Stimulated activated CD4-positive, alpha-beta T cell treated with anti-CD3 and anti-CD28 coated beads, Interleukin-12 subunit alpha, Interleukin-12 subunit beta, amount 100 ng/mL, for 24 hours (primary cell): ENCODE measurements at places on chromosomes 12 and 14.

DNA sequence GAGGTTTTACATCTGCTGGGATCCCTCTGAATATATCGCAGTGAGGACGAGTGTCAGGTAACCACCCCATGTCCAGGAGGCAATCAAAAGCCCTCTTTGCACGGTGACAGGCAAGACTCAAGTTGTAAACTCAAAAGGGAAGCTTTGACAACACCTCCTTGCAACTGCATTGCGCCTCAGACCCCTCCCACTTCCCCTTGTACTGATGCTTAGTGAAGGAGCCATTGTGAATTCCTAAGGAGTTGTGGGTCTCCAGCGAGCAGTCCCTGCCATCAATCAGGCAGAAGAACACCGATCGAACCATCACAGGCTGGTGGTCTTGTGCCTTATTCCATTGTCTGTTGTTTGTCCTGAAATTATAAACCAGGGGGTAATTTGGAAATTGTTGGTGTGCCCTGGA lies 112.6 kb downstream of the CCDC60 start:
- DNase-seq = no peak

DNA sequence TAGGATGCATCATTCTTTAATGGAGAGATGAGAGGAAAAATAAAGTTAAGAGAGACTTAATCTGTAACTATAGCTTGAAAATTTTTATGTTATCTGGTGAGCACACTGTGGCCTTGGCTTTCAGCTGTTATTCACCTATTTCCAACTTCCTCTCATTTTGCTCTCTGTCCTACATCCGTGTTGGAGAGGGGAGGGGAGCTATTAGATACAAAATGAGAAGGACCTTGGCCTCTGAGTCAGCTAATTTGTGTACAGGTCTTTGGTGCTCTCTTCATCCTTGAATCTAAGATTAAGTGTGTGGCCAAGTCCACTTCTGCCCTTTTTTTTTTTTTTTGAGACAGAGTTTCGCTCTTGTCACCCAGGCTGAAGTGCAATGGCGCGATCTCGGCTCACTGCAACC lies 887 bp upstream of the APOBEC1 start:
- no peak for DNase-seq

DNA sequence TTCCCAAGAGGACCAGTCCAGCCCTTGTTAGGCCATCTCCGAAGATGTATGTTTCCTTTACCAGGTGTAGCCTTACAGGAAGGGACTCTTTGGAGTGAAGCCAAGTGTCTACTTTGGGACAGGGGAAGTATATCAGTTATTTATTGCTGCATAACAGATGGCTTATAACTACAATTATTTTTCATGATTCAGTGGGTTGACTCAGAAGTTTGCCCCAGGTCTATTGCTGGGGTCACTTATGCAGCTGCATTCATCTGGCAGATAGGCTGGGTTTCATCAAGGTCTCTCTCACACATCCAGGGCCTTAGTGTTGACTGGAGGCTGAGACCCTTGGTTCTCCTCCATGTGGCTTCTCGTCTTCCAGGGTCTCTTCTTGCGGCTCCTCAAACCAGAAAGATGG lies 170.1 kb downstream of the NRXN3 start:
- no peak for DNase-seq

DNA sequence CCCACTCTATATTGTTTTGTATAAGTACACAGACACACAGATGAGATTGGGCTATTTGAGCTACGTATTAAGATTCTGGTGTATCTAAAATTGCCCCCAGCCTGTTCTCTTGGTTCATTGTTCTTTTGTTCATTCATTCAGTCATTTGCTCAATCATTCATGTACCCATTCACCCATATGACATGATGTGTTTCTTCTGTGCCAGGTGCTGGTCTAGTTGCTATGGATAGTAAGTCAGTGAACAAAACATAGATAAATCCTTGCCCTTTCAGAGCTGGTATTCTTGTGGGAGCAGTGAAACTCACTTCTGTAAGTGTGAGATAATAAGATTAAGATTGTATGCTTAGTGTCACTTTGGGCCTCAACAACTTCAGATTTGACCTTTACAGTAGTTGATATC lies 191.3 kb downstream of the TMTC2 start:
- no peak for DNase-seq

DNA sequence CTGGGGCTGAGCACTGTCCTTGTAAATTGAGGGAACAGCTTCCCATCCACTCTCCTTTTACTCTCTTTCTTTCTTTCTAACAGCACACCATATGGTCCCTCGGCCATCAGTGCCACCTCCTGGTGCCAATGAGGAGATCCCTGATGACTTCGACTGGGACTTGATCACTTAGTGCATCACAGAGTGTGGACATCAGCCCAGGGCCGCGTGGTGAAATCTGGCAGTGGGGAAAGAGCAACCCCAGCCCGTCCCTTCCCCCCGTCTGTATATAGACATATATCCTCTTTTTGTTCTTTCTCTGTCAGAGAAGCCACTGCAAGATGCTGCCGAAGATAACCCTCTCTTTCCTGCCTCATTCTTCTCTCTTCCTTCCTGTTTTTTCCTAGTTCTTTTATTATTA lies 13.5 kb downstream of the C3AR1 start:
- DNase-seq = no peak

- DNase-seq = no peak
Observed at GRCh38 chr12:92827836-92828431, 101.2 kb downstream of the EEA1 start.

DNA sequence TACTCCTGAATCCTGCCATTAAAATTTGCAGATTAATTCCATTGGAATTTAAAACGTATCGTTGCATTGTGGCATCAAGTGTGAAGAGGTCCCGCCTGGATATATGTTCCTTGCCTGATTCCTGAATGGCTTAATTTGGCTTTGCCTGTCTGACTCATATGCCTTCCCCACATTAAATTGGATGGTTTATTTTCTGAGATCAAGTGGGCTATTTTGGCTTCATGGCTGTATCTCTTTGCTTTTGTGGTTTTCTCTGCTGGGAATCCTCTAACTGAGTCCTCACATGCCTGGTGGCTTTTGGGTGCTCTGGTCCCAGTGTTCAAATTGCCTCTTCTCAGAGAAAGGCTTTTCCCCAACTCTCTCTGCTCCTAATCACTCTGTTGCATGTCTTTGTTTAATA lies 127.9 kb upstream of the DYRK2 start:
- no peak for DNase-seq

- no peak for DNase-seq
Observed at GRCh38 chr14:96156804-96157760, 47.6 kb upstream of the BDKRB2 start.

- DNase-seq = no peak
Observed at GRCh38 chr12:84701041-84701440, 211.6 kb downstream of the SLC6A15 start.

GRCh38 chr12:58341791-58342190 lies 400.4 kb downstream of the ATP23 start:
- no peak for DNase-seq

DNA sequence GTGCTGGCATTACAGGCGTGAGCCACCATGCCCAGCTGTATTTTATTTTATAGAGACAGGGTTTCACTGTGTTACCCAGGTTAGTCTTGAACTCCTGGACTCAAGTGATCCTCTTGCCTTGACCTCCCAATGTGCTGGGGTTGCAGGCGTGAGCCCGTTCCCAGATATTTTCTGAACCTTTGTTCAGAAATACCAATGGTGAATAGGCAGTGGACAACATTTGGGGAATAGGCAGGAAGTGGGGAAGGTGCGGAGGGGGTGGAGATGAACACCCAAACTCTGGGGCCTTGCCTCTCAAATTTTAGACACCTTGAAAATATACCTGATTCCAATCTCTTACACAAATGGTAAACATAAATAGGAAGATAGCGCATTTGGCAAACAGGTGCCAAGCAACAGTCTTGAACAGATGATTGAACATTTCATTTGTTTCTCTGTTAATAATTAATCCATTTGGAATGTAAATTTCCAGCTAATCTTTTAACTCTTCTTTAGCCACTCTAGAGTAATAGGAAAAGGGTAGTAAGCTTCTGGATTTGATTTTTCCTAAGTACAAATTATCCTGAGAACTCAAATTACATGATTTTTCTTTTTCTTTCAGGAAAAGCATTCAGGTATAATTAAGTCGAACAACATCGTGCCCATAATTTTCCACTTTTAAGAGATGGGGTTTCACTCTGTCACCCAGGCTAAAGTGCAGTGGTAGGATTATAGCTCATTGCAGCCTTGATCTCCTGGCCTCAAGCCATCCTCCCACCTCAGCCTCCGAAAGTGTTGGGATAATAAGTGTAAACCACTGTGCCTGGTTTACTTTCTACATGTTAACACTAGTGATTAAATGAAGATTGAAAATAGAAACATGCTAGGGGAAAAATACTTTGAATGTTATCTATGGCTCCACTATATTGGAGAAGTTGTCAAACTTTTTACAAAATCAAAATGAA lies 22.9 kb upstream of the RNF34 start:
- no peak for DNase-seq

DNA sequence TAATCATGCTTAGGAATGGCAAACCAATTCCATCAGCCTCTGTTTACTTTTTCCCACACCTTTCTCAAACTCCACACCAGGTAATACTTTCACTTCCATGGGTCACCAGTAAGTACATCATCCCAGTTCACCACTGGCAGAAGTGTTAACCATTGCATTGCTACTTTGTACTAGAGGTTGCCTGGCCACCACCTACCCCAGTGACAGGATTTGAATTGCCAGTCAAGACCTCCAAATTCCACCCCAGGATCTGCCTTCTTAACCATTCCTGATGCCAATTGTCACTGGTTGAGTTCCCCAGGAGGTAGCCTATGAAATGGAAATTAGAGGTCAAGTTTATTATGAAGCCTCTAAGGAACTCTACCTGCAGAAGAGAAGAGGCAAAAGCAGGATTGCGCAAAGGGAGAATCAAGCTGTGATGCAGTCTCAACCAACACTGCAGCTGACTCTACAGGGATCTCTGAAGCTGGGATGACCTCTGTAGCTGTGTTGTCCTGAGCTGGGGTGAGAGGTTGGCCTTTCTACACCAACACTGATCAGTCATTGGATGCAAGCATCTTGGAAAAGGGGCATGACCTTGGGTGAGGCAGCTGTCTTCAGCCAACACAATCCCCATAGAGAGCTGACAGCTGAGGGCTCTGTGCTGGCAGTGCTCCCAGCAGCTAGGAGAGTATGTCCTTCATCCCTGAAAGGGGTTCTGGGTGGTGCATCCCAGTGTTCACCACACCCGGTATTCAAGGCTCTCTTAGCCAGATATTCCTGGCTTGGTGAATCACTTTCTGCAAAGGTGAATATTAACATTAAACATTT lies 37.0 kb upstream of the HMGA2 start:
- DNase-seq = no peak

DNA sequence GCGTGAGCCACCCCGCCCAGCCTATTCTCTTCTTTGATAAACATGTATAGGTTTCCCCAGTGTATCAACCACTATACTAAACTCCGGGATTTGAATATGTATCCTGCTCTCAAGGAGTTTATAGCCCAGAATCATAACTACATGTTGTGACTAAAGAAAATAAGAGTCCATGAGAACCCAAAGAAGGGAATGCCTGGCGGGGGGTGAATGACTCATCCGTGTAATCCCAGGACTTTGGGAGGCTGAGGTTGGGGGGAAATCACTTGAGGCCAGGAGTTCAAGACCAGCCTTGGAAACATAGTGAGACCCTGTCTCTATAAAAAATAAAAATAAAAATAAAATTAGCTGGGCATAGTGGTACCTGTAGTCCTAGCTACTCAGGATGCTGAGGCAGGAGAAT lies 57.2 kb downstream of the SIX6 start:
- DNase-seq = no peak

DNA sequence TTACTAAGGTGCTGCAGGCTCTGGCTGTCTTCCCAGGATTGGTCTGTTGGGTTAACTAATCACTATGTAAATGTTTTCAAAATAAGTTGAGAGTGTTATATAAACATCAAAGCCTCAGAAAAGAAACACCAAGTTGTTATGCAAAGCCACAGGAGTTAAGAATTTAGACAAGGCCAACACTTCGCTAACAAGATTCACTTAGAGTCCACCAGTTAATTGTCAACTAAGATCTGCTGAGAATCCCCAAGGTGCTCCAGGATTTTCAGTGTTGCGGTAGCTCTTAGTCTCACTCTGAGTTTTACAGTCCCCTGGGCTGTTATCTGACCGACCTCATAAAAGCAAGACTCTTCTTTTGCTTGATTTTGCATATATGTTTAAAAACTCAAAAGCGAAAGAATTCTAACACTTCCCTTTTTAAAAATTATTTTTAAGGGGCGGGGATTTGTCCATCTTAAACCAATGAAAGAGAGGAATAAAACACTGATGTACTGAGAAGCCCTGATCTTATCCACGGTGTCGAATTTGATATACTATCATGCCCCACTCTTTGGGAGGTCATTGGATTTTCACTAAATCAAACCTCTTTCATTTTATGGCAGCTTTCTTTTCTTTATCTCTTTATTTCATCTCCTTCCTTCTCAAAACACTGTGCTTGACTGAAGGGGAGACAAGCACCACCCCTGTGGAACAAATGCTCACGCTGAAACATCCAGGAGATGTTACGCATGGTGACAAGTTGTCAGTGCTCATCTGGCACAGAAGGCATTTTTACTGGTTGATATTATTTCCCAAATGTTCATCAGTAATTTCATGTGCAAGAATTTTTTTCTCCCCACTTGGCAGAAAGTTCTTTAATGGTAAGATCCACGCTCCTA lies 7.0 kb downstream of the NIN start:
- DNase-seq = no peak

- no peak for DNase-seq
Observed at GRCh38 chr12:129559776-129560175, 344.0 kb downstream of the TMEM132D start.

DNA sequence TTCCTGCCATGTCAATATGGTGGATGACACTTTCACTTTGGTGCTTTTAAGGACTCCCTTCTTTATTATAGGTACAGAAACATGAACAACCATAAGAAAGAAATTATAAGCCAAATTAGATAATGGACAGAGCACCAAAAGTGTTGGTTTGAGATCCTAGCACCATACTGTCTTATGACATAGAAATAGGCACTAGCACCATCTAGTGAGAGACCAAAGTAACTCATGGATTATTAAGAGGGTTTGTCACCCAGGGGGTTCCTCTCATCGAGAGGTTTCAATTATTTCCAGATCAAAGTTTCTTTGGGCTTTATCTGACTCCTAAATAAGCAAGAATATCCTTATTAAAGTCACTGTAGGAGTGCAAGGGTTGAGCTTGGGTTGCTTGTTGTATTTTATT lies 153.0 kb upstream of the DIO2 start:
- no peak for DNase-seq

GRCh38 chr14:65478596-65478995 lies 66.1 kb downstream of the FUT8 start:
- no peak for DNase-seq

- DNase-seq = no peak
Observed at GRCh38 chr14:61188978-61189808, 91.9 kb downstream of the TMEM30B start.

GRCh38 chr14:67411370-67411769 lies 595 bp downstream of the PLEK2 start:
- no peak for DNase-seq
